ENCODE measurements at places on chromosomes 2 and 18. TPM values are rescaled to one million over a fixed set of nuclear protein-coding genes. Genes with fewer than 3 reads are reported as not detected.
A peak's percentile ranks its signal among the peaks of the same experiment; 100 is the strongest.

- H3K27me3 ChIP-seq: no peaks in the 10 kb centered on the region
- H3K27ac ChIP-seq: no peak overlapping the region
- DNase-seq: no peak
- no peak overlapping the region for H3K4me3 ChIP-seq
- H3K4me1 ChIP-seq: no peaks in the 10 kb centered on the region
Measured at GRCh38 chr18:36595818-36596215, 233.0 kb downstream of the TPGS2 start.

The GAL3ST2 gene
- 0.34 TPM for total RNA-seq

GRCh38 chr2:160516547-160517365 is 23.1 kb upstream of the RBMS1 start:
- DNase-seq: no peak
- H3K4me1 ChIP-seq: peaks cover 26% of the 10 kb centered on the region
- H3K27me3 ChIP-seq: no peaks in the 10 kb centered on the region
- H3K36me3 ChIP-seq: no peaks in the 10 kb centered on the region
- H3K27ac ChIP-seq: no peak overlapping the region
- no peak overlapping the region for H3K4me3 ChIP-seq

The MYL1 gene
- total RNA-seq: not detected

GRCh38 chr2:174240097-174240496 is 8.2 kb downstream of the OLA1 start:
- peaks cover 4% of the 10 kb centered on the region for H3K4me1 ChIP-seq
- no peak overlapping the region for H3K27ac ChIP-seq
- H3K36me3 ChIP-seq: peaks cover 38% of the 10 kb centered on the region
- no peaks in the 10 kb centered on the region for H3K27me3 ChIP-seq

DNA sequence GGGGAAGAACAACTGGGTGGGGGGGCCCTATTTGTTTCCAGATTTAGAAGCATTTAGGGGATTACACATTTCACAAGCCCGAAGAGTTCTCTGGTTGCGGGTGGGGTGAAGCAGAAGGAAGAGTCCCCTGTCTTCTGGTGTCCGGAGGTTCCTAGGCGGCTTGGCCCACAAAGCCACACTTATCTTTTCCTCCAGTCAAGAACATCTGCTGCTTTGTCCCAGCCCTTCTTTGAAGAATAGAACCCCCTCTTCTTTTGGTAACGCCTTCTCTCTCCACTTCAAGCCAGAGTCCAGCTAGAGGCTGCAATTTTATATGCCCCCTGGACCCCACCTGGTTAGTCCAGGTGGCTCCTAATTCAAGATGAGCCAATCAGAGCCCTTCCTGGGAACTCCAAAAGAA is 15.8 kb downstream of the BOLA3 start:
- peaks cover 4% of the 10 kb centered on the region for H3K27me3 ChIP-seq
- peaks cover 4% of the 10 kb centered on the region for H3K4me1 ChIP-seq
- no peak overlapping the region for H3K27ac ChIP-seq
- peaks cover 16% of the 10 kb centered on the region for H3K36me3 ChIP-seq

DNA sequence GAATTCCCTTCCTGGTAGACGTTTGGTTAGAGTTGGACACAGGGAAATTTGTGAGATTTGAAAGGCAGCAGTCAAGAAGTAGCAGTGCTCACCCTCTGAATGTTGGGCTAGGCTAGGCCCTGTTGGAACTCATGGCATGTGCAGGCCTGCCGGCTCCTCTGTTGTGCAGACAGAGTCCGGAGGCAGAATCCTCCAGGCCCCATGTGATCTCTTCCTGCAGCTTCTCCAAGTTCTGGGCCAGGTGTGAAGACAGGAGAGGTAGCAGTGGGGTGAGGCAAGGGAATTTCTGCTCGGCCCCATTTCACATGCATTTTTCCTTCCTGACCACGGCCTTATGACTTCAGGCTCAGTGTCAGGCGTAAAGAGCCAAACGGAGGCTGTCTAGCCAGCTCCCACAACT is 36.9 kb upstream of the RAB31 start:
- no peaks in the 10 kb centered on the region for H3K36me3 ChIP-seq
- no peak for DNase-seq
- H3K27ac ChIP-seq: no peak overlapping the region

- H3K4me3 ChIP-seq: peak overlapping the region; percentile 97
- H3K36me3 ChIP-seq: peaks cover 39% of the 10 kb centered on the region
- H3K27ac ChIP-seq: peak overlapping the region; percentile 96
- H3K27me3 ChIP-seq: no peaks in the 10 kb centered on the region
Measured at GRCh38 chr2:173963323-173963816, 1.8 kb downstream of the SP3 start.

The FZD7 gene
- 0.08 TPM for total RNA-seq

- H3K4me1 ChIP-seq: no peaks in the 10 kb centered on the region
- no peak overlapping the region for H3K27ac ChIP-seq
- no peaks in the 10 kb centered on the region for H3K27me3 ChIP-seq
- no peaks in the 10 kb centered on the region for H3K36me3 ChIP-seq
Measured at GRCh38 chr18:22132763-22133162, 36.6 kb upstream of the GATA6 start.

GRCh38 chr2:227805578-227805977 is 8.1 kb upstream of the CCL20 start:
- peaks cover 10% of the 10 kb centered on the region for H3K4me1 ChIP-seq
- peak overlapping the region; percentile 43 for H3K4me3 ChIP-seq
- peak; percentile 35 for DNase-seq
- peaks cover 5% of the 10 kb centered on the region for H3K27me3 ChIP-seq
- no peaks in the 10 kb centered on the region for H3K36me3 ChIP-seq

GRCh38 chr2:181243319-181243718 is 213.9 kb upstream of the ITGA4 start:
- H3K27me3 ChIP-seq: no peaks in the 10 kb centered on the region
- H3K4me3 ChIP-seq: no peak overlapping the region
- H3K36me3 ChIP-seq: peaks cover 25% of the 10 kb centered on the region
- H3K4me1 ChIP-seq: peaks cover 36% of the 10 kb centered on the region

- no peak for DNase-seq
- no peaks in the 10 kb centered on the region for H3K4me1 ChIP-seq
- no peak overlapping the region for H3K27ac ChIP-seq
Measured at GRCh38 chr2:29917781-29918180, 3.6 kb downstream of the ALK start.

DNA sequence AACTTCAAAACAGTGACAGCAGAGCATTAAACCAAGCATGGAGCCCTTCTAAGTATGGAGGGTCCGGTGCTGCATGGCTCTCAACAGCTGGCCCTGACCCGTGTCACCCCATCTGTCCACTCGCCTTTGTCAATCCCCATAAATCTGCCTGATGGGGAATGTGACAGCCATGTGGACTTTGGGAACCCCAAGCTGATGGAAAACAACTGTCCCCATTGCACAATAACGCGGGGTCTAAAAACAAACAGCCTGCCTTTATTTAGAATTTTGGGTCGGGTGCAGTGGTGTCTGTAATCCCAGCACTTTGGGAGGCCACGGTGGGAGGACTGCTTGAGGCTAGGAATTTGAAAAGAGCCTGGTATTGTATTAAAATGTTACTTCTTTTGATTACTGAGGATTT is 17.1 kb upstream of the THADA start:
- peaks cover 4% of the 10 kb centered on the region for H3K27me3 ChIP-seq
- H3K4me1 ChIP-seq: no peaks in the 10 kb centered on the region
- H3K27ac ChIP-seq: no peak overlapping the region

The CRYGA gene
- total RNA-seq: not detected

- peaks cover 15% of the 10 kb centered on the region for H3K27me3 ChIP-seq
- no peak overlapping the region for H3K27ac ChIP-seq
- H3K4me1 ChIP-seq: peaks cover 4% of the 10 kb centered on the region
Measured at GRCh38 chr2:27527182-27527581, 30.5 kb downstream of the GCKR start.

DNA sequence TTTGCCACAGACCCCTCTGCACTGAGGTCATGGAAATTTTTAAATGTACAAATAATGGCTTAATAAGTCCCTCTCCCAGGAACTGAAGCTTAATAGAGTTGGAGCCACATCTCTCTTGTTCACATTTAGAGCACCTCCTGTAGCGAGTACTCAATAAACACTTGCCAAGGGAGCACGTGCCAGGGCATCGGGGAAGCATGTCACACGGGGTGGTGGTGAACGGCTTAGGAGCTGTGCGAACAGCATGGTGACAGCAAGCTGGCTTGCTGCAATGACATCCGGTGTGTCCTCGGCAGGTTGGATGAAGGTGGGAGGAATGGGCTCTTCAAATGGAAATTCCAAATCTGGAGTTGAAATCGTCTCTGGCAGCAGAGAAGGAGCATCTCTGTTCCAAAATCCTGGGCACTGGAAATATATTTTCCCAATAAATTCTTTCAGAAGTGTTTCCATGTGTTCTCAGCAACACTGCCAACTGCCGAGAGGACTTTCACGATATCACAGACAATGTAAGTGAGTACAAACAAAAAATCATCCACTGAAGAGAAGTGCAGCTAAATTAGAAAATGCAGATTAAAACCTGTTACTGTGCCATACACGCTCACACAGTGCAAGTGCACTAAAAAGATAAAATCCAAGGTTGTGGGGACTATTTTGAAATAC is 74.1 kb downstream of the GALR1 start:
- no peak overlapping the region for H3K4me3 ChIP-seq
- DNase-seq: no peak
- no peaks in the 10 kb centered on the region for H3K36me3 ChIP-seq
- no peak overlapping the region for H3K27ac ChIP-seq
- no peaks in the 10 kb centered on the region for H3K4me1 ChIP-seq
- H3K27me3 ChIP-seq: peaks cover 5% of the 10 kb centered on the region

DNA sequence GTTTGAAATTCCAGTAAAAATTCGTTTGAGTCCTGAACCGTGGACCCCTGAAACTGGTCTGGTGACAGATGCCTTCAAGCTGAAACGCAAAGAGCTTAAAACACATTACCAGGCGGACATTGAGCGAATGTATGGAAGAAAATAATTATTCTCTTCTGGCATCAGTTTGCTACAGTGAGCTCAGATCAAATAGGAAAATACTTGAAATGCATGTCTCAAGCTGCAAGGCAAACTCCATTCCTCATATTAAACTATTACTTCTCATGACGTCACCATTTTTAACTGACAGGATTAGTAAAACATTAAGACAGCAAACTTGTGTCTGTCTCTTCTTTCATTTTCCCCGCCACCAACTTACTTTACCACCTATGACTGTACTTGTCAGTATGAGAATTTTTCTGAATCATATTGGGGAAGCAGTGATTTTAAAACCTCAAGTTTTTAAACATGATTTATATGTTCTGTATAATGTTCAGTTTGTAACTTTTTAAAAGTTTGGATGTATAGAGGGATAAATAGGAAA is 80.7 kb downstream of the ACSL3 start:
- no peaks in the 10 kb centered on the region for H3K27me3 ChIP-seq
- H3K4me3 ChIP-seq: no peak overlapping the region
- H3K27ac ChIP-seq: no peak overlapping the region
- peaks cover 23% of the 10 kb centered on the region for H3K36me3 ChIP-seq

GRCh38 chr2:138373993-138374408 is 127.6 kb upstream of the SPOPL start:
- no peaks in the 10 kb centered on the region for H3K36me3 ChIP-seq
- H3K27me3 ChIP-seq: no peaks in the 10 kb centered on the region
- no peaks in the 10 kb centered on the region for H3K4me1 ChIP-seq

- no peak overlapping the region for H3K27ac ChIP-seq
- H3K36me3 ChIP-seq: no peaks in the 10 kb centered on the region
- H3K27me3 ChIP-seq: no peaks in the 10 kb centered on the region
- H3K4me1 ChIP-seq: no peaks in the 10 kb centered on the region
- no peak for DNase-seq
Measured at GRCh38 chr2:77191665-77192064, 330.5 kb downstream of the LRRTM4 start.

The TFPI gene
- total RNA-seq: not detected

- H3K27me3 ChIP-seq: peaks cover 20% of the 10 kb centered on the region
- DNase-seq: no peak
- no peak overlapping the region for H3K4me3 ChIP-seq
- H3K27ac ChIP-seq: no peak overlapping the region
- H3K36me3 ChIP-seq: no peaks in the 10 kb centered on the region
Measured at GRCh38 chr2:43699761-43700160, 23.5 kb upstream of the C1GALT1C1L start.

The PKDCC gene
- total RNA-seq: not detected

The CHPF gene
- total RNA-seq: 7.1 TPM

DNA sequence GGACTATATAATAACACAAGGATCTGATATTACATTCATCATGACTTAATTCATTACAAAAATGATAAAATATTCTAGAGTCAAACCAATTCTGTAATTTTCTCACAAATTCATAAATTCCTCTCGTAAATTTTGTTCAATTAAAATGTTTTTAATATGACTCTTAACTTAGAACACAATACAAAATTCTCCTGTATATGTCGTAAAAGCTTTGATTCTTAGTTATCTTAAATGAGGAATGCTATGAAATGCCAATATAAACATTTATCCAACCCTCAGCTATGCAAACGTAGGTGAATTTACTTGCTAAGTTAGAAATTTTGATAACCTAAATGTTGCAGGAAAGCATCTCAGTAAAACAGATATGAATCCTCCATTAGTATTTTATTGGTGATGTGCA is 28.9 kb downstream of the ARHGAP15 start:
- H3K27me3 ChIP-seq: no peaks in the 10 kb centered on the region
- peaks cover 59% of the 10 kb centered on the region for H3K4me1 ChIP-seq
- no peak for DNase-seq

- no peak overlapping the region for H3K4me3 ChIP-seq
- no peak overlapping the region for H3K27ac ChIP-seq
- H3K36me3 ChIP-seq: no peaks in the 10 kb centered on the region
Measured at GRCh38 chr2:133143645-133144044, 424.6 kb downstream of the NCKAP5 start.

The IL37 gene
- not detected for total RNA-seq

GRCh38 chr2:236242057-236242495 is 22.1 kb downstream of the ASB18 start:
- no peaks in the 10 kb centered on the region for H3K4me1 ChIP-seq
- H3K36me3 ChIP-seq: no peaks in the 10 kb centered on the region
- peaks cover 17% of the 10 kb centered on the region for H3K27me3 ChIP-seq
- no peak overlapping the region for H3K4me3 ChIP-seq

DNA sequence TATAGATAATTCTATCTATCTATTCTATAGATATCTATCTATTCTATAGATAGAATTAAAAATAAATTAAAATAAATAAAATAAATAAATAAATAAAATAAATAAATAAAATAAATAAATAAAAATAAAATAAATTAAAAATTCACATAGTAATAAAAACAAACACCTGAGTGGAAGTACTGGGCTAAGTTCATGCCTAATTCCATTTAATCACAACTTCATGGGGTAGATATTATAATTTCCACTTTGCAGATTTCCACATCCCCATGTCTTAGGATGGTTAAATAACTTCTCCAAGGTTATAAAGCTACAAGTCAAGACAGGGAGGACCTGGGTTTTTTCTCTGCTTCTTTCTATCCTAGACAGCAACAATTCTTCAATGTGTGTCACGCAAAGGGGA is 261.4 kb upstream of the MEX3C start:
- DNase-seq: no peak
- no peak overlapping the region for H3K27ac ChIP-seq
- no peak overlapping the region for H3K4me3 ChIP-seq
- peaks cover 22% of the 10 kb centered on the region for H3K27me3 ChIP-seq
- no peaks in the 10 kb centered on the region for H3K36me3 ChIP-seq

DNA sequence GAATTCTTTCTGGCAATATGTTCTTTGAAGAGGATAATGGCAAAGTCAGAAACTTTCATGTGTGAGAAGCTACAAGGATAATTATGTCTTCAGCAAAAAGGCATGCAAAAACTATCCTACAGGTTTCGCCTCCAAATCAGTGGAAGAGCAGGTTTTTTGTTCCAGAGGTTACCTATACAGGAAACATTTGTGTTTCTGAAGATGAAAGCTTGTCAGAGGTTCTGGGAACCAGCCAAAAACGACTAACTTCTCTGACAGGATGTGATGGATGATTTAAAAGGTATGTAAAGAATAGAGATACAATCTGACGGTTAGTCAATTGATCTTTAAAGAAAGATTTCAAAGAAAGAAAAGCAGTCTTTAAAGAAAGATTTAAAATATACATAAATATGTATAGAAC is 37.6 kb downstream of the RND3 start:
- H3K27ac ChIP-seq: no peak overlapping the region
- DNase-seq: no peak
- no peaks in the 10 kb centered on the region for H3K36me3 ChIP-seq
- no peak overlapping the region for H3K4me3 ChIP-seq
- H3K27me3 ChIP-seq: no peaks in the 10 kb centered on the region
